Fibroblast of the aortic adventitia (primary cell): ENCODE measurements at places on chromosomes 13 and 19.

GRCh38 chr13:111475488-111475887 lies 155.0 kb downstream of the TEX29 start:
- DNase-seq, result no peak

- no peak for DNase-seq
Measured at GRCh38 chr13:30088312-30088855, 219.0 kb downstream of the KATNAL1 start.

- DNase-seq, result no peak
Measured at GRCh38 chr13:42891591-42891990, 100.5 kb downstream of the EPSTI1 start.

- DNase-seq, result no peak
Measured at GRCh38 chr13:101271681-101272245, 144.5 kb downstream of the NALCN start.

GRCh38 chr13:46289260-46289955 lies 77.7 kb downstream of the LRRC63 start:
- no peak for DNase-seq

DNA sequence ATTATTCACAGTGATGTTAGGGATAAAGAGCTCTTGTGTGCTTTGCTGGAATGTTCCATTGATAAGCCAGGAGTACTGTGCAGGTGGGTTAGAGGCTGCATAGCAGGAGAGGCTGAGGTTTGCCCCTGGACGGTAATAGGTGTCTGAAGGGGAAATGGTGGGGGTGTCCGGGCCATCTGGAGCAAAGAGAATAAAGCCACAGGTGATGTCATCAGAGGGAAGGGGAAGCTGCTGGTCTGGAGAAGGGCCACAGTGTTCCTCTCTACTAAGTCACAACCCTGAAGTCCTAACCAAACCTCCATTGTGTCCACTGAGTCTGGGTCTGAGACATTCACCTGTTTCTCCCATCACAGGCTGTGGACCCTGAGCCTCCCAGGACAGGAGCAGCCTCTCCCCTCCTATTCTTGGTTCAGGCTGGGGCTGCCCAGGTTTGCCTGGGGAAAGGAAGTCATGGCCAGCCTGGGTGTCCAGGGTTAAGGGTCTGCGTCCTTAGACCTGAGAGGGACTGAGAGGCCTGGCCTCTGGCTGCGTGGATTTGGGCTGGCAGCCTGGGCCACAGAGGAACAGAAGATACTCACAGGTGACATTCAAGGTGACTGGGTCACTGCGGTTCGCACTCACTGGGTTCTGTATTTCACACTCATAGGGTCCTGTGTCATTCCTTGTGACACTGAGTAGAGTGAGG lies 6.8 kb downstream of the CEACAM1 start:
- no peak for DNase-seq

DNA sequence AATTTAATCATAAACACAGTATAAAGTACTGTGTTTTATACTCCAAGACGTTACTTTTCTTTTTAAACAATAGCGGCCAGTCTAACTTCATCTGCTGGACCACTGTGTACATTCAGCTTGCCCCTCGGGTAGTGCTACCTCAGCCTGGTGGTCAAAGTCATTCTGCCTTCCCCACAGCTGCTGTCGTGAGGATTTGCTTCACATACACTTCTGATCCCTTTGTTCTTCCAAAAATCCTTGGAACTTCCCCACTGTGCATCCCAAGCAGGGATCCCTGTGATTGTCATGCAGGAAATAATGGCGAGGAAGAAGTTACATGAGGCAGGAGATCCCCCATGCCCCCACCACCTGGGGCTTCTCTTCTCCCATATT lies 234.9 kb upstream of the STARD13 start:
- no peak for DNase-seq

GRCh38 chr13:43268632-43269031 lies 245.2 kb downstream of the DNAJC15 start:
- DNase-seq, result peak; percentile 74

- no peak for DNase-seq
Measured at GRCh38 chr13:77374786-77375185, 47.9 kb upstream of the MYCBP2 start.
